ENCODE measurements at places on chromosomes 7 and 10.

DNA sequence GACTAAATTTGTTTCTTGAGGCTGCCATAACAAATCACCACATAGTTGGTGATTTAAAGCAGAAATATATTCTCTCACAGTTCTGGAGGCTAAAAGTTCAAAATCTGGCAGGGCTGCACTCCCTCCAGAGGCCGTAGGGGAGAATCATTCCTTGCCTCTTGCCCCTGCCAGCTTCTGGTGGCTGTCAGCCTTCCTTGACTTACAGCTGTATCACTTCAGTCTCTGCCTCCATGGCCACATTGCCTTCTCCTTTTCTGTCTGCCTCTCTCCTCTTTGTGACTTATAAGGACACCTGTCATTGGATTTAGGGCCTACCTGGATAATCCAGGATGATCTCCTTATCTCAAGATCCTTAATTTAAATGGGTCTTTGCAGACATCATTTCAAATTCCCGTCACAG is 5.8 kb upstream of the LRRC4 start:
- no peak for ATAC-seq

DNA sequence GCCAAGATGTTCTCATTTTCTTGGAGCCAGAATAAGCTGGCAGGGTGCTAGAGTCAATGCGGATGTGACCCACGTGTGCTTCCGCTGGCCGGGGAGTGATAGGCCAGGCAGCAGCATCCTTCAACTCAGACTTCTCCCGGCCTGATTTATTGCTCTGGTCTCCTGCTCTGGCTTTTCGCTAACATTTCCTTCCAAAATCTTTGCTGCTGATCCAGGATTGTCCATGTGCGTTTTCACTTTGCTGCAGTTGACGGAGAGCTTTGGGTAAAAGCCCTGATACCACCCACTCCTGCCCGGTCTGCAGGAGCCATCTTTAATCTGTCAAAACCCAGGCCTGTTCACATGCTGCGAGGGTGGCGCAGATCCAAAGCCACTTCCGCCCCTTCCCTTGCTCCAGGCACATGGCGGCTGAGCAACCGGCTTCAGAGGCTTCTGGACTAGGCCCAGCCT is 106.8 kb downstream of the CYP26A1 start:
- no peak for ATAC-seq

DNA sequence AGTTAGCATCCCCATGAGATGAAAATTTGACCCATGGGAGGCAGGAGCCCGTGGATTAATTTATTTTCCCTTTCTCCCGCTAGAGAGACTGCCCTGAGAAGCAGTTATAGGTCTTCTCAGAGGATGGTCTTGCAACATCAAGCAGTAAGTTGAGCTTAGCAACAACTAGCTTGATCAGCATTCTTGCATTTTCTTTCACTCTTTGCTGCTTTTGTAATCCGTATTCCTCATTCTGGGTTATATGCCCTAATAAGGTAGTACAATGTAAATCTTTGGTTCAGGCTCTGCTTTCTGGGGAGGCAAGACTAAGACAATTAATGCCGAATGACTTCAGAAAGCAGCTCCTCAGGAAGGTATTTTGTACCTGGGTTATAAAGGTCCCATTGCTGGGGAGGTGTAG is 146.8 kb downstream of the FZD1 start:
- ATAC-seq = no peak

- ATAC-seq = no peak
Measured at GRCh38 chr10:67722113-67722512, 26.1 kb upstream of the CTNNA3 start.

GRCh38 chr7:80837345-80837744 is 81.5 kb downstream of the SEMA3C start:
- ATAC-seq = no peak

GRCh38 chr7:94296881-94297280 is 97.8 kb upstream of the COL1A2 start:
- no peak for ATAC-seq

GRCh38 chr10:44387853-44388251 is 3.0 kb upstream of the CXCL12 start:
- no peak for ATAC-seq

Data from motor neuron (in vitro differentiated cells).